H1 (cell line): ENCODE measurements at places on chromosomes 6 and 20. TPM values are rescaled to one million over a fixed set of nuclear protein-coding genes. Genes with fewer than 3 reads are reported as not detected.

The CLPSL1 gene
- total RNA-seq, result not detected in 2 replicates

DNA sequence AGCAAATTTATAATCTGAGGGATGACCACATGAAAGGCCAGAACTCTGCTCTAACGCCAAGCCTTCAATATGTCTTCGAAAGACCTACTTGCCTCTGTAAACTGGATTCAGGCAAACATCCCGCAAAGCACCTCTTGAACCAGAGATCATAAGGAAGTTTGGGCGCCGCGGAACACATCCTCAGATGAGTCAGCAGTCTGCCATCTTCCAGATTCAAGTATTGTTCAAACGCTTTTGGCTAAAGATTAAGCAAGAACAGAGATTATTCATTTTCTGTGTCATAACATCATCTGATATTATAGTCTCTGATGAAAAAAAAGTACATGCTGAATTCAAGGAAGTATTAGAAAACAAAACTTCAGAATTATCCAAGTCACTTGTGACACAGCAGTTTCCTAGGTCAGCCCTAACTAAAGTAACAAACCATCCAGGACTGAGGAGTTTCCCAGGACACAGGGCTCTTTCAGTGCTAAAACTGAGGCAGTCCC is 20.8 kb downstream of the TBC1D7 start:
- no peaks in the 10 kb centered on the region for H3K4me1 ChIP-seq
- no peaks in the 10 kb centered on the region for H3K27me3 ChIP-seq
- no peak overlapping the region for H3K27ac ChIP-seq
- no peak for DNase-seq
- peaks cover 49% of the 10 kb centered on the region for H3K36me3 ChIP-seq

DNA sequence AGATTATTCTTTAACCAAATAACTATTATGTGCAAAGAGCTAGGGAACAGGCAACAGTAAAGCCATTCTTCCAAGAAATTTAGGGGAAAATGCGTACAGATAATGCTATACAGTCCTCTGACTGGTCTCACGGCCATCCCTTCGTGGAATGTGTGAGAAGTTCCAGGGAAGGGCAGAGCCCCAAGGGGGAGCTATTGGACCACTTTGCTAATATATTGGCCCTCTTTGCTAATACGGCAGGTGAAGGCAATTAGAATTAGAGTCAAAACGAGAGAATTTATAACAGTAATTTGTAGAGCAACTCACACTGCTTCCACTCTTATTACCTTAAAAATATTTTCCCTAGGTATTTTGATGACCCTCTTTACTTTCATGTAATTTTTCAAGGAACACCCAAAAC is 140.4 kb downstream of the IMPG1 start:
- peaks cover 2% of the 10 kb centered on the region; the same call in 1 of the 2 replicates for H3K4me1 ChIP-seq
- H3K36me3 ChIP-seq, result no peaks in the 10 kb centered on the region
- peaks cover 4% of the 10 kb centered on the region; the same call in 1 of the 2 replicates for H3K27me3 ChIP-seq
- H3K4me3 ChIP-seq, result no peak overlapping the region
- peak; percentile 77 for DNase-seq

- no peak overlapping the region for H3K4me3 ChIP-seq
- peaks cover 14% of the 10 kb centered on the region for H3K4me1 ChIP-seq
- no peak for DNase-seq
Measured at GRCh38 chr6:73566954-73567591, 46.2 kb upstream of the EEF1A1 start.

GRCh38 chr6:3162565-3163247 is 5.4 kb upstream of the TUBB2A start:
- peak overlapping the region; percentile 50; the same call in 1 of the 2 replicates for H3K27ac ChIP-seq
- H3K4me1 ChIP-seq, result peaks cover 48% of the 10 kb centered on the region
- no peak for DNase-seq
- no peaks in the 10 kb centered on the region for H3K36me3 ChIP-seq
- H3K27me3 ChIP-seq, result no peaks in the 10 kb centered on the region

DNA sequence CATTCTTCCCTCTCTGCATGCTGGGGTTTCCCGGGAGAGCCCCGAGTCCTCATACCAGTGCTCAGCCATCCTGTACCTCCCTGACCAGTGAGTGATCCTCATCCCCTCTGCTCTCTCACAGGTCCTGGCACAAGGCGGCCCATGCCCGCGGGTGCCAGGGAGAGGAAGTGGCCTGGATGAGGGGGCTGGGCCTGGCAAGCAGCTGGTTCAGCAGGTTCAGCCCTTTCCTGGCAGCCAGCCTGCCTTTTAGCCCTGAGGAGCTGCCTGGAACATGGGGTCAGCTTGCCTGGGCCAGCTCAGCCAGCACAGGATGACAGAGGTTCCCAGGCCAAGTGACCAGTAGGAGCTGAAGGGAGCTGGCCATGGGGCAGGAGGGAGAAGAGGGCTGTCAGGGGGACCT is 10.9 kb downstream of the MOCS1 start:
- peaks cover 19% of the 10 kb centered on the region for H3K36me3 ChIP-seq
- H3K4me3 ChIP-seq, result no peak overlapping the region
- no peak for DNase-seq
- H3K27ac ChIP-seq, result no peak overlapping the region
- peaks cover 1% of the 10 kb centered on the region for H3K27me3 ChIP-seq
